ENCODE measurements at places on chromosomes 11 and 22. TPM values are rescaled to one million over a fixed set of nuclear protein-coding genes. Genes with fewer than 3 reads are reported as not detected.

Gene MS4A12
- not detected for total RNA-seq

Gene ZNF143
- total RNA-seq, result 25.5 TPM

Gene SLC25A18
- total RNA-seq, result 0.67 TPM

- no peaks in the 10 kb centered on the region for H3K36me3 ChIP-seq
- DNase-seq, result no peak
Observed at GRCh38 chr11:50174189-50174588, 141.5 kb downstream of the OR4C45 start.

DNA sequence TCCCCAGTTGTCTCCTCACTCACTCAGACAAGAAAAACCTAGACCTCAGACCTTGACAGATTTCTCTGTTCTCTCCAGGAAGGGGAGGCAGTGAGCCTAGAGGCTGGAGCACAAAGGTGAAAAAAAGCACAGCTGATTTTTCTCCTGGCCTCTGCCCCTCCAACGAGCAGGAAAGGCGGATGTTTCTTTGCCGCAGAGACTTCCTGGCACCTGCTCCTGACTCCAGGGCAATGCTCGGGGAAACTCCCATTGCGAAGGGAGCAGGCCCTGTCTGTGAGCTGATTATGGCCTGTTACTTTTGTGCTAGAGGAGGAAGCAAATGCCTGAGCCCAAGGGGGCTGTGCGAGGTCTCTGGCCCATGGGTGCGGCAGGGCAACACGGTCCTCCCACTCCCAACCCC, 25.4 kb downstream of the MS4A10 start:
- no peak overlapping the region for H3K27ac ChIP-seq
- H3K27me3 ChIP-seq, result no peaks in the 10 kb centered on the region
- no peak overlapping the region for H3K4me3 ChIP-seq
- 0 out of 2 replicates have a peak, but pooled peaks cover 3% of the 10 kb centered on the region for H3K4me1 ChIP-seq
- H3K36me3 ChIP-seq, result no peaks in the 10 kb centered on the region

GRCh38 chr11:19864141-19865140, 151.8 kb downstream of the NAV2 start:
- peak; percentile 70 for DNase-seq
- peaks cover 44% of the 10 kb centered on the region for H3K4me1 ChIP-seq
- no peaks in the 10 kb centered on the region for H3K36me3 ChIP-seq
- H3K4me3 ChIP-seq, result no peak overlapping the region
- H3K27me3 ChIP-seq, result no peaks in the 10 kb centered on the region
- peak overlapping the region; percentile 68 for H3K27ac ChIP-seq

DNA sequence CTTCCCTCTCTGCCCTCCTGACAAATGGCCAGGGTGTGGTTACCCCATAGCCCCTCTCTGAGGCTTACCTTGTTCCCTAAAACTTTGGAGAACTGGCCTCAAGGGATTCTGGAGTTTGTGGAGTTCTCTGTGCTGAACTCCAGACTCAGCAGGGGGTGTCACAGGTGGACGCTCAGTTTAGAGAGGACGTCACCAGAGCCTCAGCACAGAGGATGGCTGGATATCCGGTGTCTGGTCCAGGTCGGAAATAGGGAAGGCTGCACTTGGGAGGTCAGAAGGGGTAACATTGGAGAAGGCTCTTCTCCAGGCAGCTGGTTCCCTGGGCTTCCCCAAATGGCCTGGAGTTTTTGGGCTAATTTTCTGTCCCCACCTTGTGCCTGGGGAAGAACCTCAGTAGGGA, 64.2 kb downstream of the ADAMTS15 start:
- 0 out of 2 replicates have a peak, but pooled peaks cover 3% of the 10 kb centered on the region for H3K4me1 ChIP-seq
- H3K4me3 ChIP-seq, result no peak overlapping the region
- DNase-seq, result no peak
- H3K27ac ChIP-seq, result no peak overlapping the region
- no peaks in the 10 kb centered on the region for H3K36me3 ChIP-seq
- no peaks in the 10 kb centered on the region for H3K27me3 ChIP-seq

DNA sequence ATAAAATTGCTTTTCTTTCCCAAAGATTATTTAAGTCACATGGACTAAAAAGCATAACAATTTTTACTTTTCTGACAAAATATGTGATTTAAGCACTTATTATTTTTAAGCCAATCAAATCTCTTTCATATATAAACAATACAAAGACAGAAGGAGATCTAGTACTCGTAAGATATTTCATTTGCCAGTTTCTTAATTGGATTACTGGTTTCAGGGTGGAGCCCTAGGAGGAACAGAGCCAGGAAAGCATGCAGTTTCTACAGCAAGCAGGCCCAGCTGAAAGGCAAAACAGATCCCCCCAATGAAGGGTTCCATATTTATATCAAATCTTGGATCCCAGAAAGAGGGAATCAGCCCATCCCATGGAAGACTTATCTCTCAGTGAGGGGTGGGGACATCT, 177.0 kb downstream of the KIF18A start:
- no peaks in the 10 kb centered on the region for H3K36me3 ChIP-seq
- no peak overlapping the region for H3K27ac ChIP-seq
- peaks cover 9% of the 10 kb centered on the region for H3K4me1 ChIP-seq
- H3K27me3 ChIP-seq, result no peaks in the 10 kb centered on the region
- no peak overlapping the region for H3K4me3 ChIP-seq

DNA sequence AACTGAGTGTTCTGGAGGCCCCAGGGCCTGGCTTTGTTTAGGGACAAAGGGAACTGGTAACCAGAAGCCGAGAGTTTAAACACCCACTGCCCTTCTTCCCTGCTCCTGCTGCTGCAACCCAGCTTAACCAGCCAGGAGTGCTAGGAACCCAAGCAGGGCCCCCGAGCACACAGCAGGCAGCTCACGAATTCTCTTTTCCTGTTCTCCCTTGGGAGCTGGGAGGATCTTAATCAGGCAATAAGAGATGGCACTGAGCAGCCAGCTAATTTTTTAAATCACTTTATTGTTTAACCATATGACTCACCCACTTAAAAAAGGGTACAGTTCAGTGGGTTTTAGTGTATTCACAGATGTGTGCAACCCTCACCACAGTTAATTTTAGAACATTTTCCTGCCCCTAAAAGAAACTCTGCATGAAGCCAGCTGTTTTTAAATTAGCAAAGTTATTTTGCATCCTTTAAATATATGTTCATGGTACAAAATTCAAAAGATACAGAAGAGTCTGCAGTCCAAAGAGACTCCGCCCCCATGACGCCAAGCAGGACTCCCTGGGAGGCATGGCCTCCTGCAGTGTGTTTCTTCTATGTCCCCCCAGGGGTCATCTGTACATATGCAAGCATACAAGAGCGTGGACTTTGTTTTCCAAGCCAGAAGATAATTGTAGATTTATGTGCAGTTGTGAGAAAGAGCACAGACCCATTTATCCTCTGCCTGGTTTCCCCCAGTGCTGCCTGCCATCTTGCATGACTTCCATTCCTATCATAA, 18.9 kb upstream of the PPP6R3 start:
- H3K4me3 ChIP-seq, result no peak overlapping the region
- peaks cover 26% of the 10 kb centered on the region for H3K36me3 ChIP-seq
- no peak overlapping the region for H3K27ac ChIP-seq
- H3K27me3 ChIP-seq, result no peaks in the 10 kb centered on the region
- DNase-seq, result peak; percentile 56
- peaks cover 21% of the 10 kb centered on the region for H3K4me1 ChIP-seq

DNA sequence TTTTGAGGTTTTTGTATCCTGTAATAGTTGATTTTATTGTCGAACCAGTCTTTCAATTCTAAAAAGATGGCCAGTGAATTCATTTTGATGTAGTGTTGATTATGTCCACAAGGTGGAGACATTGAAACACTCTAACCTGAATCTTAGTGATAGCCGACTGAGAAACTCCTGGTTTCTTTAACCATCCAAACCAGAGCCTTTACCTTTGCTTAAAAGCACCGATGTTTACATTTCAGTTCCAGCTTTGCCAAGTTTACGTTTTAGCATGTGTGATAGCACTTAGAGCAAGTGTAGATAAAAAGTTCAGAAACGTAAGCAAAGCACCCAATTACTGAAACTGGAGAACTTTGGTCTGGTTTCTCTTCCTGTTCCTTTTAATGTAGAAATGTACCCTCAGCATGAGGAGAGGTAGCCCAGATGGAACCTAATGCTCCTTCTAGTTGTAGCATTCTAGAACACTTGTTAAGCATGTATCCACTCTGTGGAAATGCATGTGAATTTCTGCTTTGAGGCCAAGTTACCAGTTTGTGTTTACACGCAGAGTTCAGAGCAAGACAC, 208.6 kb downstream of the DBX1 start:
- H3K36me3 ChIP-seq, result peaks cover 14% of the 10 kb centered on the region
- H3K27ac ChIP-seq, result no peak overlapping the region
- peak; percentile 34 for DNase-seq
- no peak overlapping the region for H3K4me3 ChIP-seq

DNA sequence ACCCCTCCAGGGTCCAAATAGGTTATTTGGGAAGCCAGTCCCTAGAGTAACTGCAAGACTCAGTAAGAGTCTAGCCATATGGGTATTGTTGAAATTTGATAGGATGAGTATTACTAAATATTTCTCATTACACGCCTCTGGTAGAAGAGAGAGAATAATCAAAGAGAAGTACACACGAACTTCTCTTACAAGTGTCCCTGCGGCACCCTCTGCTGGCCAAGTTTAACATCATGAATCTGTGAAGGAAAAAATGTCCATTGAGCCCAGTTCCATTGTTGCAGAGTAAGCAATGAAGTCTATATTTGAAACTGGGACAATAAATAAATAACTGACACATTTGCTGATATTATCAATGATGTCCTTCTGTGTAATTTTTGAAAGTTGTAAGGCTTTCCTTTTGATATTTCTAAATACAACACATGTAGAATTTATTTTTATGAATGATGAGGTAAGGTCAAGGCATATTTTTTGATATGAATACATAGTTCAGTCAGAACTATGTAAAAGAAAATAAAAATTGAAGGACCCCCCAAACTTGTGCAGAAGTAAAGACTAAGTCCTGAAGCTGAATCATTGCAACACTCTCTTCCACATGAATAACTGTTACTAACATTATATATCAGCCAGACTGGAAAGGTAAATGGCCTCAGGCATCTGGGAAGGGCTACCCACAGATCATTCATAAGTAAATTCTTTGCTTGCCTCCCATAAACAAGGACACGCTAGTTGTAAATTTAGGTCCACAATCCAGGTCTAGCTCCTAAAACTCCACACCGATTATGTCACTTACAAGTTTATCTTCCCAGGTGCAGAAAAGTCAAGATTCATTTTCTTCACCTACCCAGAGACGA, 10.0 kb downstream of the OR51L1 start:
- DNase-seq, result peak; percentile 56
- no peak overlapping the region for H3K27ac ChIP-seq
- no peaks in the 10 kb centered on the region for H3K27me3 ChIP-seq
- H3K4me1 ChIP-seq, result no peaks in the 10 kb centered on the region
- H3K36me3 ChIP-seq, result no peaks in the 10 kb centered on the region

GRCh38 chr11:33585586-33586209, 114.9 kb downstream of the C11orf91 start:
- no peaks in the 10 kb centered on the region for H3K4me1 ChIP-seq
- DNase-seq, result no peak
- H3K36me3 ChIP-seq, result no peaks in the 10 kb centered on the region
- no peak overlapping the region for H3K4me3 ChIP-seq

GRCh38 chr11:12288212-12288930, 89.0 kb upstream of the PARVA start:
- H3K27ac ChIP-seq, result peak overlapping the region; percentile 70
- no peaks in the 10 kb centered on the region for H3K36me3 ChIP-seq
- H3K27me3 ChIP-seq, result no peaks in the 10 kb centered on the region
- peak overlapping the region; percentile 15 for H3K4me3 ChIP-seq

- H3K36me3 ChIP-seq, result no peaks in the 10 kb centered on the region
- no peaks in the 10 kb centered on the region for H3K4me1 ChIP-seq
- H3K27ac ChIP-seq, result no peak overlapping the region
- no peaks in the 10 kb centered on the region for H3K27me3 ChIP-seq
Observed at GRCh38 chr22:33774781-33775180, 145.5 kb downstream of the LARGE1 start.
